ENCODE measurements at places on chromosomes 4 and X.

DNA sequence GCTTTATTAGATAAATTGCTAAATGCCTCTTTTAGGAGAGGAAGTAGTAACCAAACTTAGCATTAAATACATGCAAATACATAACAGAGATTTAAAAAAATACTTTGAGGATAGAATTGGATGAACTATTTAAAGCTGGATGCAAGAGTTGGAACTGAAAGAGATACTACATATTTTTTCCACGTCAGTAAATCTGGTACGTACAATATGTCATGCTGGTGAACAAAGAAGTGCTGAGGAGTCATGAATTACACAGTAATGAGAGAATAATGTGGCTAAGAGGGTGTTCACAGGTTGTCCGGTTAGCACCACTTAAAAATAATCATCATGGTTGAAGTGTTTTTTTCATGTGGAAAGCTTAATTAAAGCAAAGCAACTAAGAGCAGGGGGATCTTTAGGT, 184.1 kb upstream of the FRMPD4 start:
- DNase-seq: no peak

GRCh38 chr4:87783781-87784180, 15.6 kb upstream of the IBSP start:
- DNase-seq: no peak

DNA sequence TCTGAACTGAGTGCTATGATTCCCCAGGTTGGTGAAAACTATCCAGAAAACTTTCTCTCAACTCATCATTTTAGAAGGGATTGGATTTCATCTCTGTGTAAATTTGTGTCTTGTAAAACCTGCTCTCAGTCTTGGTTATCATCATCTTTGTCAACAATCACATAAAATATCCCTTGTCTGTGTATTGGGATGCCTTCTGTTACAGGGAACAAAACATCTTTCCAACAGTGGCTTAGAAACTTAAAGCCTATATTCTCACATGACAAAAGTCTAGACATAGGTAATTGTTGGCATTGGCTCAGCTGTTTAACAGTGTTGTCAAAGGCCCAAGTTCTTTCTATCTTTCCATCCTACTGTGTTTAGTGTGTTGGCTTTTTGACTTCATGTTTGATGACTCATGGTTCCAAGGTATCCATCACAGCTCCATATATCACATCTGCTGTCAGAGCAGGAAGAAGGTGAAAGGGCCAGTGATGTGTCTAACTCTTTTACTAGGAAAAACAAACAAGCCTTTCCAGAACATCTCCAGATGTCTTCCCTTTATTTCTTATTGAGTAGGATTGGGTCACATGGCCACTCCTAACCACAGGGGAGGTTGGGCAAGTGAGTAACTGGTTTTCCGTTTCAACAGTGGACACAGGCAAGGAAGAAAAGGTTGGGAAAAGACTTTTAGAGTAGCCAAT, 65.0 kb downstream of the PHEX start:
- DNase-seq: no peak

- no peak for DNase-seq
Observed at GRCh38 chrX:926991-927390, 285.5 kb downstream of the CRLF2 start.

DNA sequence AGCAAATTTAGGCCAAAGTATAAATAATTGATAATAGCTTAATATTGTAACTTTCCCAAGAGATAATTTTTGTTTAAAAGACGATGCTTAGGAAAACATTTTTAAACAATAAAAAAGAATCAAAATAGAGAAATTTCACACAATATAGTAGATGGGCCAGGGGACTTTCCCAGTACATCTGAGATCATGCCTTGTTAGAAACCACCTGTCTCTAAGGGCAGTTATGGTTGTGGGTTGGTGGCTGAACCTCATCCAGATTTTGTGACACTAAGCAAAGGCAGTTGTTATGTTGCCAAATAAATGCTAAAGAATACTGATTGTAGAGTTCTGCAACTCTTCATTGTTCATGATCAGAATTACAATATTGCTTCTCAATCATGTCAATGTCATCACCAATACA, 270.6 kb downstream of the BANK1 start:
- DNase-seq: no peak

DNA sequence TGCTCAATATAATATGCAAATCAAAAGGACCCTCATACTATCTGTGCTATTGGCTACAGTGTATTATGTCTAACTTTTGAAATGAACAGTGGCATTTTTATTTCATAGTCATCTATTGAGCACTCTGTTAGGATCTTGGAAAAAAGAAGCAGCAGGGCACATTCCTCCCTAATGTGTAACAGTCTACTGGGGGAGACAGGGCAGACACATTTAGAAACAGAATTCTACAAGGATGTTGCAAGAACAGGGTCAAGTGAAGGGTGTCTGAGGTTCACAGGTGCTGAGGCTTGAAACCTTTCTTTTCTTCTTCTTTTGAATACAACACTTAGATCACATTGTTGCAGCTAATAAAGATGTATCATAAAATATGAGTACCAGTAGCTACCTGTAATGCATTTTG, 129.7 kb upstream of the SLC4A4 start:
- no peak for DNase-seq

- no peak for DNase-seq
Observed at GRCh38 chr4:1521821-1522361, 115.6 kb upstream of the NKX1-1 start.

GRCh38 chr4:54843946-54844345, 186.2 kb downstream of the KIT start:
- DNase-seq: no peak

- DNase-seq: no peak
Observed at GRCh38 chrX:131225078-131225477, 64.0 kb downstream of the IGSF1 start.

- no peak for DNase-seq
Observed at GRCh38 chrX:151873096-151873495, 39.6 kb upstream of the MAGEA4 start.

GRCh38 chr4:99640676-99641075, 17.0 kb downstream of the C4orf54 start:
- no peak for DNase-seq

DNA sequence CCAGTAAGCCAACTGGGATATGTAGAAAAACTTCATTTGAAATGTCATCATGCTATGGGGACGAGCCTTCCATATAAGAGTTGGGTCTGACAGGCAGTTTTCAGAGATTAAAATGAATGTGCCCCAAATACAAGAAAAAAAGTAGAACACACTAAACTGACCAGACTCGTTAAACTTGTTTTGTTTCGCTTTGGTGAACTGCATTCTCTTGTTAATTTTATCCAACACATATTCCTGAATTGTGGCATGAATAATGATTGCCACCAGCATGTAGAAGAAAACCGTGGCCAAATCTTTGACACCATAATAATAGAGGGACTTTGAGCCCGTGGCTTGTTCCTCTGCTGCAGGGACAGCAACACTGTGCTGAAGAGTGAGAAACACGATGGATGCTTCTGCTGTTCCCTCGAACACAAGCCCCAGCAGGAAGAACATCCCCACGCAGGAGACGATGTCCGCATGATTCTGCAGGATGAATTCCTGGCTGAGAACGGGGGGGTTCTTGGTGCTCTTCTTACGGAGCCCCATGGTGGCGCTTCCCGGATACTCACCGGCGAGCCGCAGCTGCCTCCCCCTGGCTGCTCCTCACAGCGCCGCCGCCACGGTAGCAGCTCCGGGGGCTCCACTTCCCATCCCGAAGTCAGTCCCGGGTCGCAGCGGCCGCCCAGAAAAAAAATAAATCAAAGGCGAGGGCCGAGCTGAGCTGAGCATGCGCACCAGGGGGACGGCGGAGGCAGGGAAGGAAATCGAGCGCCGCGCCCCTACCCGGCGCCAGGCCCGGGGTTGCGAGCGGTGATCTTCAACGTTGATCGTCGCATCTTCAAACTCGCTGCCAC, at the start of gene TRAM1L1:
TSS of gene TRAM1L1 (minus strand) at position 711 of the 836 bp plus-strand sequence. CDS start at position 528, 183 bp downstream.
- peak; percentile 23 for DNase-seq

DNA sequence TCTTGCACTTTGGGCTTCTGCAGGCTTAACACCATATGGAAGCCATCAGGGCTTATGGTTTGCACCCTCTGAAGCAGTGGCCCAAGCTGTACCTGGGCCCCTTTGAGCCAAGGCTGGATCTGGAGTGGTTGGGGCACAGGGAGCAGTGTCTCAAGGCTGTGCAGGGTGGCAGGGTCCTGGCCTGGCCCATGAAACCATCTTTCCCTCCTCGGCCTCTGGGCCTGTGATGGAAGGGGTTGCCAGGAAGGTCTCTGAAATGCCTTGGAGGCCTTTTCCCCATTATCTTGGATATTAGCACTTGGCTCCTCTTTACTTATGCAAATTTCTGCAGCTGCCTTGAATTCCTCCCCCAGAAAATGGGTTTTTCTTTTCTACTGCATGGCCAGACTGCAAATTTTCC, 134.7 kb upstream of the USP9X start:
- no peak for DNase-seq

GRCh38 chrX:38841750-38842149, 40.5 kb downstream of the MID1IP1 start:
- DNase-seq: no peak

All from AG04449 (cell line).